ENCODE measurements at places on chromosomes 4 and X.

GRCh38 chrX:42242004-42242403, 318.6 kb upstream of the CASK start:
- DNase-seq = no peak

DNA sequence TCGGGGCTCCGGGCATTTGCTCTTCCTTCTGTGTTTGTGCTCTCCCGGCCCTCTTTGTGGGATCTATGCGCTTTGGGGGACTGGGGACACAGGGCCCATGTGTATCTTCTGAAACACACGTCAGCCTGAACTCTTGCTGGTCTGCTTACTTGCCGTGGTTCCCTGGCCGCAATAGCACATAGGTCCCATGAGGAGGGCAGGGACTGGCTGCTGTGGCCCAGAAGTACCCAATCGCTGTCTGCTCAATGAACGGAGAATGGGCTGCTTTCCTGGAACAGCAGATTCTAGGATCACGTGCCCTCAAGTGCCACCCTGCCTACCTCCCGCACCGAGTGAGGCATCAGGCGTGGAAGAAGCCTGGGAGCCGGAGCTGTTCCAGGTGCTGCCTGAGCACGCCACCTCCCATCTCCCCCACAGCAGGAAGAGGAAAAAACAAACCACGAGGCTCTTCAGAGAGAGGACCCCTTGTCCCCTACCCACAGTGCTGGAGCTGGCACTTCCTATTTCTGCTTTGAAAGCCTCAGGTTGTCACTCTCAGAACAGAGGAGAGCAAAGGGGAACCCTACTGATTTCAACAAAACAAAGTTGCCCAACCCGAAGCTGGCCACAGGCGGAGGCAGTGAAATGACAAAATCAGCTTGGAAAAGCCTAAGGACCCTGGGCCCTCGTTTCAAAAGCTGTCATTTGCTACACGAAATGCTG, 3.8 kb downstream of the G6PD start:
- no peak for DNase-seq

- DNase-seq = no peak
Measured at GRCh38 chr4:140213116-140213515, 59.1 kb upstream of the MAML3 start.

- DNase-seq = no peak
Measured at GRCh38 chrX:118734909-118735308, 7.5 kb downstream of the IL13RA1 start.

DNA sequence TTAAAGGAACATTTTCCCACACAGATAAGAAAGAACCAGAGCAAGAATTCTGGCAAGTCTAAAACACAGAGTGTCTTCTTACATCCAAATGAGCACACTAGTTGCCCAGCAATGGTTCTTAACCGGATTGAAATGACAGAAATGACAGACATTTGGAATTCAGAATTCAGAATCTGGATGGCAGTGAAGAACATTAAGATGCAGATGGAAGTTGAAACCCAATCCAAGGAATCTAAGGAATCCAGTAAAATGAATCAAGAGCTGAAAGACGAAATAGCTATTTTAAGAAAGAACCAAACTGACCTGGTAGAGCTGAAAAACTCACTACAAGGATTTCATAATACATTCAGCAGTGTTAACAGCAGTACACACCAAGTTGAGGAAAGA, 21.5 kb downstream of the ANAPC10 start:
- DNase-seq = no peak

DNA sequence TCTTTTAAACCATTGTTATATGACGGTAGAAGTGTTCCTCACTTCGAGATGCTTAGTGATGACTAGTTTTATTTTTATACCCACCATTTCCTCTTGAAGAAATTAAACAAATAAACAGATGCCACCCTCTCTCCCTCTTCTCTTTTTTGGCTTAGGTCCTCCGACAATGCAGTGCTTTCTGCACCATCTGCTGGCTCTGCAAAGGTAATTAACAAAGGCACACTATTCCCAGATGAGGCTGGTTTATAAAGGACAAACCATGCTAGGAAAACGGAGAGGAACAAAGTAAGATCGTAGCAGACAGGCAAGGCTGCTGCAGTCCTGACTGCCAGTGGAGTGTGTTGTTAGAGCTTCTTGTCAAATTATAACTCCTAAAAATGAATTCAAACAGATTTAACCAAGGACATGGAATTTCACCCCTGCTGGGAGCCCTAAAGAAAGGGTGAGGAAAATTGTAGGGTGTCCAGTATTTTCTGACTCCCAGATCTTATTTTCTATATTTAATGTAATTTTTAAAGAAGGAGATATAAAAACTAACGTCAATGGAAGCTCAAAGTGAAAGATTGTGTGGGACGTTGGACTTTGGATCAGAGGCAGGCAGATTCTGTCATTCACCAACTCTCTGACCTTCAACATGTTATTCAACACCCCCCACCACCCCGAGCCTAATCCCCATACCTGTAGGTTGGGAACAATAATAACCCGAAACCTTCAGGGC, 142.1 kb downstream of the CPEB2 start:
- DNase-seq = no peak

DNA sequence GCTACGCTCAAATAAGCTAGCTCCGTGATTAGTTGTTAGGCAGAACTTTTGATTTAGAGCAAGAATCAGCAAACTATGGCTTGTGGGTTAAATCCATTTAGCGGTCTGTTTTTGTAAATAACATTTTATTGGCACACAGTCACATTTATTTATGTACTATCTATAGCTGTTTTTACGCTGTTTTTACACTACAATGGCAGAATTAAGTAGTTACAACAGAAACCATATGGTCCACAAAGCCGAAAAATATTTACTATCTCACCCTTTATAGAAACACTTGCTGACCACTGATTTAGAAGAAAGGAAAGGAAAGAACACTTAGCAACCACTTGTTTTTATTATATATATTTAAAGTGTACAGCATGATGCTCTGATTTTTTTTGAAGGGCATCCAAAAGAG, 41.1 kb downstream of the THOC2 start:
- no peak for DNase-seq

- no peak for DNase-seq
Measured at GRCh38 chrX:154990496-154990895, 32.0 kb downstream of the F8 start.

GRCh38 chr4:53647547-53647946, 56.3 kb upstream of the LNX1 start:
- DNase-seq = no peak

All from HFFc6 (cell line).